ENCODE measurements at places on chromosomes 11 and 22.

GRCh38 chr11:26896719-26897118 is 97.2 kb upstream of the FIBIN start:
- DNase-seq = no peak

DNA sequence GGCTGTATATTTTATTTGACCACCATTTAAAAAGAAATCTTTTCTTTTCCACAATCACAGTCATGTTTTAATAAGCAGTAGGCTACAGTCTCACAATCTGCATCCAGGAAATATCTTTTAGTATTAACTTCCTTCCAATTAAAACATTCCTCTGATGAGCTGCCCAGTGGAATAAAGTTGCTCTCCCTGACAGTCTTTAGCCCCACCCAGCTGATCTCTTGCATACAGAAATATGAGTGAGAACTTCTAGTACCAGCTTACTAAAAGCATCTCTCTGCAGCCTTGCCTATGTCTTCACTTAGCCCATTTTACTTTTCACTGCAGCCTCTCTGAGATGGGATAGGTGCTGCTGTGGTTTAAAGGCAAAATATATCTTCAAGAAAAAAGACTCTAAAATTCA is 143.4 kb upstream of the ANO3 start:
- no peak for DNase-seq

- DNase-seq = no peak
Measured at GRCh38 chr11:74403607-74404321, 5.5 kb upstream of the PGM2L1 start.

DNA sequence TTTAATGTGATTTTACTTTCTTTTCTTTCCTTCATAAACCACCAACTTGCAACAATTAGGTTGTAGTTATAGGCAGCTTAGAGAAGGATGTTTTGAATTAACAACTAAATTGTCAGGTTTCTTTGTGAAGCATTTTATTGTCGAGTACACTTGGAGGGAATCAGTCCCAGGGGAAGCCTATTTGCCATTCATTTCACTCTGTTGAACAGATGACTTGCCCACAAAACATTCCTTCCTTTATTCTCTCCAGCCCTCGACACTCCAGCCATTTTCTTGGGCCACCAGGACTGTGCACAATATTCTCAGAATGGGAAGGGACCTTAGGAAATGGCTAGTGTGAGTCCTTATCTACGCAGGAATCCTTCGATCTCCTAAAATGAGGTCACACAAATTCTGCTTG is 620.6 kb downstream of the SOX6 start:
- DNase-seq = no peak

DNA sequence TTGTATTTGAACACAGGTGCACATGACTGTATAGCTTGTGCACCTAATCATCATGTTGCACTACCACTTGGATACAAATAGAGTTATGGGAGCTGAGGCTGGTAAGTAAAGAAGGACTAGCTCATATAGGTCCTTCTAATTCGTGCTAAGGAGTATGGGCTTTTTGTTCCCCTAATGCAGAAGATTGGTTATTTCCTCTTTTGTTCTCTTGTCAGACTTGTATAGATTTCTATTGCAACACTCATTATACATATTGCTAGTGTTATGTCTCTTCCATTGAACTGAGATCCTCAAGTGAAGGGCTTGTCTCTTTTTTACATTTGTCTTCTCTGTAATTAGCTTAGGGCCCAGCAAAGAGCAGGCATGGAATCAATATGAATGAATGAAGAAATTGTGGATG is 54.1 kb upstream of the ARHGAP20 start:
- DNase-seq = no peak

DNA sequence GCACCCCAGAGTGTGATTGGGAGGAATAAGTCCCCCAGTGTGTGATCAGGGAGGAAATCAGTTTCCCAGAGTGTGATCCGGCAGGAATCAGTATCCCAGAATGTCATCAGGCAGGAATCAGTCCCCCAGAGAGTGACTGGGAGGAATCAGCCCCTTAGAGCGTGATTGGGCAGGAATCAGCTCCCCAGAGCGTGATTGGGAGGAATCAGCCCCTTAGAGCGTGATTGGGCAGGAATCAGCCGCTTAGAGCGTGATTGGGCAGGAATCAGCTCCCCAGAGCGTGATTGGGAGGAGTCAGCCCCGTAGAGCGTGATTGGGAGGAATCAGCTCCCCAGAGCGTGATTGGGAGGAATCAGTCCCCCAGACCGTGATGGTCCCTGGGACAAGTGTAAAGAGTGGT is 81.1 kb upstream of the EIF3D start:
- no peak for DNase-seq

GRCh38 chr11:104098132-104098531 is 61.7 kb downstream of the DDI1 start:
- DNase-seq = no peak

All from KBM-7 (cell line).